ENCODE measurements at places on chromosomes 5 and 9.

DNA sequence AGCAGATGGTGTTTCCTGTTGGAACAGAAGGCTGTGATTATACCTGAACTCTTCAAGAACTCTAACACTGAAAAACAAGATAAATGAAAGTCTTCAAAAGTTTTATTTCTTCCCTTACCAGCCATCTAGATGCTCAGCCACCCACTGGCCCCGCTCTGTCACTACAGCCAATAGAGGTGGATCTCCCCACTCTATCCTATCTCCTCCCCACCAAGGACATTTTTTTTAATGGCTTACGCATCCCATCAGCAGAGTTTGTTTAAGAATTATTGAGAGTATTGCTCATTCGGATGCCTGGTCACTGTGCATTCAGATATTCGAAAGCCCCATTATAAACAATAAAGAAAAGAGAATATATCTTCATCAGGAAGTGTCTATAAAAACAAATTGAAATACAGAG, 159.4 kb downstream of the RASEF start:
- no peak for DNase-seq

- DNase-seq: no peak
Observed at GRCh38 chr5:137696481-137696880, 39.4 kb downstream of the KLHL3 start.

GRCh38 chr9:15178631-15179030, 128.4 kb downstream of the TTC39B start:
- DNase-seq: no peak

GRCh38 chr5:83492331-83492730, 20.8 kb downstream of the VCAN start:
- no peak for DNase-seq

GRCh38 chr5:157530226-157530972, 45.2 kb downstream of the ADAM19 start:
- no peak for DNase-seq

- no peak for DNase-seq
Observed at GRCh38 chr5:95884017-95884325, 61.4 kb upstream of the GLRX start.

DNA sequence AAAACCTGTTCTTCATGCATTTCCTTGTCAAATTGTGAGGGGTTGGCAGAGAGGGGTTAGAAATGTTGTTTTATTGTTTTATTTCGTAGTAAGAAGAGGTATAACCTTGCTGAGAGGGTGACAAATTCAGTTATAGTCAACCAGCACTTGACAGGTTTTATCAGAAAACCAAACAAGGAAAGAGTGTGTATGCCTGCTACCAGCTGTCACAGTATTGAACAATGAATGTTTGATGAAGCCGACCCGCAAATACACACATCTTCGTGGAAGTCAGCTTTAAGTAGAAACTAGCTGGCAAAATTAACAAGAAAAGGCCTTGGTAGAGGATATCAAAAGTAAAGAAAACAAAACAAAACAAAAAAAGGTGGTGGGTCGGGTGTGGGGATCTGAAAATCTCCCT, 214.6 kb upstream of the TLE4 start:
- no peak for DNase-seq

DNA sequence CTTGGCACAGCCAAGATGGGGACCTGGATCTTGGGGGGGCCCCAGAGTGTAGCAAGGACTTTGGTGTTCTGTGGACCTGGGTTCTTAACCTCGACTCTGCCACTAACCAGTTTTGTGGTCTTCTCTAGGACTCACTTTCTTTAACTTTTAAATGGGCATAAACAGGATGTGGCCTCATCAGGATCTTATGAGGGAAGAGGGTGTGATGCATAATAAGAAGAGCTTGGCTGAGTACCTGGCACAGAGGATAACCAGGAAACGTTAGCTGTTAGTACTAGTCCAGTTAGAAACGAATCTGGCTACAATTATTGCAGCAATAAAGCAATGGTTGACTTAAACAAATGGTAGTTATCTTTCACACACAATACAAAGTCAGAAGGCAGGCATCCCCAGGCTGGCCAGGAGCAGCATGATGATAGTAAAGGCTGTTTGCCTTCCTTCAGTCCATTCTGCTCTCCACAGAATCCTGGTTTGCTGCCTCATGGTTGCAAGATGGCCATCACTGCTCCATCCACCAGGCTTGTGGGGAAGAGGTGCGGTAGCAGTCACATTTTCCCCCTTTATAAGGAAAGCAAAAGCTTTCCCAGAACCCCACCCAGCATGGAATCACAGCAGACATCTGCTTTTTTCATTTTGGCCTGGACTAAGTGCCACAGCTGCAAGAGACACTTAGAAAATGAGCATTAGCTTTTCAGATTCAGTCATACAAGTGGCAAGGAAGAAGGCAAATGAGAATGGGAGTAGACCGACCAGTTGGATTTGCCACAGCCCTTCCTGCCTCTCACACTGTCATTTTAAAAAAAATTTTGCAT, 225.0 kb downstream of the AOPEP start:
- no peak for DNase-seq

GRCh38 chr5:61182449-61182848, 20.2 kb upstream of the SMIM15 start:
- DNase-seq: no peak

GRCh38 chr5:143870871-143871632, 59.1 kb downstream of the HMHB1 start:
- no peak for DNase-seq

- DNase-seq: no peak
Observed at GRCh38 chr9:22654833-22655232, 208.2 kb downstream of the DMRTA1 start.

- DNase-seq: no peak
Observed at GRCh38 chr9:69090946-69091345, 55.4 kb downstream of the FXN start.

- no peak for DNase-seq
Observed at GRCh38 chr5:170513856-170514525, 10.2 kb downstream of the KCNIP1 start.

DNA sequence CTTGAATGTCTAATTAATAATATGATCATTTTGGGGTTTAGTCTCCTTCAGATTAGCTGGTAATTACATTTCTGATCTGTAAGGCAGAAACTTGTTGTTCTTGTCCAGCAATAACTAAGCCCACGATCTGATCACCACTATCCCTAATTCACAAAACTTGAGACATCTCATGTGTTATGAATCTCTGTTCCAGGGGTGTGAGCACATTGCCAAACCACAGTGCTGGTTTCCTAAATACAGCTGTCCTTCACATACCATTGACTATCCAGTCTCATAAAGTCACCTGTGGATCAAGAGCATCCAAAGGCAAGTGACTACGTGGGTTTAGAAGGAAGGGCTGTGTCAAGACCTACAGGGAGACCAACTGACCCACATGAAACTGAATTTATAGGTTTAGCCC, 134.1 kb upstream of the PRLR start:
- no peak for DNase-seq

DNA sequence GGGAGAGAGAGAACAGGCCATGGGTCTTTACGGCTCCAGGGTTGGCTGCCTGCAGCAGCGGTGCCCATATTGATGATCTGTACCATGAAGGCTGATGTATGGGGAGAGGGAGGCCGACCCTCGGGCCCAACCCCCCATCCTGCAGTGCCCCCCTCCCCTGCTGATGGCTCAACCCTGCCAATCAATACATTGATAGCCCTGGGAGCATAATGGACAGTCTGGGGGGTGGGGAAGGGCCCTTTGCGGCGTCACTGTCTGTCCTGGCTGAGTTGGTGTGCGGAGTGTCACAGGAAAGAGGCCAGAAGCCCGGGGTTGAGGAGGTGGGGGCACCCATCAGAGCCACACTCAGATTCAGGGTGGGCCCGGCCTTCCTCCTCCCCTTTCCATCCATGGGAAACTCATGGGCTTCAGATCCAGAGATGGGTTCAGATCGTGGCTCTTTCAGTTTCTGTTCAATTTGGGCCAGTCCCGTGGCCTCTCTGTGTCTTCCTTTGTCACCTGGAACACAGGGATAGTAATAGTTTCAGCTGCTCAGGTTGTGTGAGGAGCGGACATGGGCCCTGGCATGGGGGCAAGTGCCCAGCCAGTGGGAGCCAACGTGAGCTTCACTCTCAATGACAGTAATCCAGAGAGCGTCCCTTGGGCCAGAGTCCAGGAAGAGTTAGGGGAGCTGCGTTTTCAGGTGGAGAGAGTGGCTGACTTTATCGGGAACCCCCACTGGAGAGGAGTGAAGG, 9.5 kb downstream of the FGF18 start:
- no peak for DNase-seq

DNA sequence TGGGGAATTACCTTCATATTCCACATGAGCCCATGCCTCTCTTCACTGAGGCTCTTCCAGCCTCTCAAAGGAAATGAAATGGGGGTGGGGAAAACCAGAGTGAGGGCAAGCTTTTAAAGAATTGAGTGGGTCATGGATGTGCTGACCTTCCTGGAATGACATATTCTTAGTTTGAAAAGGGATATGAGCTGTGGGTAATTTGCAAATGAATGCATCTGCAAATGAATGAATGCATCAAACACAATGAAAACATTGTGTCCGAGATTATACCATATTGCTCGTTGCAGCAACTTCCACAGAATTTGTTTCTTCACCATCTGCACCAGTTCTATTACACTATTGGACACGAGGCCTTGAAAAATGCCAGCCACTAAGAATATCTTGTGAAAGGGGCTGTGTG, 198.6 kb upstream of the CDH6 start:
- no peak for DNase-seq

GRCh38 chr5:123515904-123516303, 3.9 kb downstream of the CSNK1G3 start:
- no peak for DNase-seq

GRCh38 chr9:114087721-114088120, 9.6 kb upstream of the AMBP start:
- no peak for DNase-seq

DNA sequence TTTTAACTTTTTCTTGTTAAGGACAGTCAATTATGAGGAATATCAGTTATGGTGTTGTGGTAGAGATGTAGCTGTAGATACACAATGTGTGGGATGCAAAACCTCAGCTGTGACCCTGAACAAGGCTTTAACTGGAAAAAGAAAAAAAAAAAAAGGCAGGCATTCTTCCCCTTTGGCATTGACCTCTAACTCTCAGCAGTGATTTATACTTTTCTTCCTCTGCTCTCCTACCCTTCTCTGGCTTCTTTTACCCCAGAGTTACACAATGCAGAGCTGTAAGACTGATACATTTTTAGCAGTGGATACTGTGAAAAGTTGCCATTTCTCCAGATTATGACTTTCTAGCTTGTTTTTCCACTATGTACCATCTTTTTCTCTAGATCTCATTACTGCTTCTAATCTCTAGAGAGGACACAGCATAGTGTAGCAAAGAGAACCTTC, 2.0 kb downstream of the CTNNAL1 start:
- DNase-seq: no peak

DNA sequence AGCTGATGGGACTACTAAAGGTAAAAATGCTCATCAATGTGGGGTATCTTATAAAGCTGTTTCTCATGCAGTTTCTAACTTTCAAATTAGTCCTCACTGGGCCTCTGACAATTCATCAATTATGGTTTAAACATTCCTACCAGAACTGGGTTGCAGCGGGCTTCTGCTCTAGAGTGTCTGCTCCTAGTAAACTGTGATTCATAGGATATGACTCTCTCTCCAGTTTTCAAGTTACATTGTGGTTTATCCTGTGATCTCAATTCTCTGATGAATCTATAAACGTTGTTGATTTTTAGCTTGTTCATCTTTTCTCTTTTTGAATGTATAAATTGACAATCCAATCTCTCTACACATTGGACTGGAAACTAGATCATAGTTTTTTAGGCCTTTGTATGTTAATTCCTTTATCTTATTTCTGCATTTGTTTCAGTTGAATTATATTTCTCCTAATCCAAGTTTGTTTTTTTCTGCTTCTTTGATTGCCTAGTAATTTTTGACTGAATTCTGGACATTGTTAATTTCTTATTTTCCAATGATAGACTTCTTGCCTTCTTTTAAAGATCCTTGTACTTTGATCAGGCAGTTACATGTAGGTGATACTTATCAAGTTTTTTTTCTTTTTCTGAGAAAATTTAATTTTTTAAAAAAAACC, 822.6 kb downstream of the TLE1 start:
- no peak for DNase-seq

DNA sequence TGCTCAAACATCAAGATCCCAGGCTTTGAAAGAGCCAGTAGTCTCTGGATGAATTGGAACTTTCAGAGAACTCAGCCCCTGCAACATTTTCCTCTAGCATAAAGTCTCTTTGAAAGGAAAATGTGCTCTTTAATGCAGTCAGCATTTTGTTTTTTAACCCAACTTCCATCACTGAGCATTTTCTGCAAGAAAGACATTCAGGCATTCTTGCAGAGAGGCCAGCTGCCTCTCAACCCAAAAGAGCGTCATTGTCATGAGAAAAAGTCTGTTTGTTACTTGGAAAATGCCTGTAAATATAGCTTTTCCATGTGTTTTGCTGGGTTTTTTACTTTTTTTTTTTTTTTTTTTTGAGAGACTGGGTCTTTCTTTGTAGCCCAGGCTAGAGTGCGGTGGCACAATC, 225.0 kb downstream of the ADAMTSL1 start:
- DNase-seq: no peak

GRCh38 chr5:88770276-88771257, 112.4 kb downstream of the MEF2C start:
- no peak for DNase-seq

DNA sequence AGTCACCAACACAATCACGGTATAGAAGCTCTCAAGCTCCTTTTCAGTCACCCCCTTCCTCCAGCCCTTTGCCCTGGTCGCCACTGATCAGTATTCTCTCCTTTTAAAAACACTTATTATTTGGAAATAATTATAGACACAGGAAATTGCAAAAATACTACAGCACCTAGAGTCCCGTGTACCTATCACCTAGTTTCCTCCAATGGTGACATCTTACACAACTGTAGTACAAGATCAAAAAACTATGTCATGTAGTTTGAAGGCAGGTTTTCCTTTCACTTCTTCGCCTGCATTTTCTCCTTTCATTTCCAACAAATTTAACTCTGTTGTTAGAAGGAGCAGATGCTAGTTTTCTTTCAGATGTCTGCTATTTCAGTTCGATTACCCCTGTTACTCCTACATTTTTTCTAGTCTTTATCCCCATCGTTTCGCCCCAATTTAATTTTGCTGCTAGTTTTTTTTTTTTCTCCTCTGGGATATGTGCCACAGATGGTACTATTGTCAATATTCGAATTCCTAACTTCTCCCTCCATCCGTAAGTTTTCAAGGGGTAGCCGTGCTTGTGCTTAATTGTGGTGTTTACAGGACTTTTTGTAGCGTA, 612 bp upstream of the ATG10 start:
- no peak for DNase-seq

DNA sequence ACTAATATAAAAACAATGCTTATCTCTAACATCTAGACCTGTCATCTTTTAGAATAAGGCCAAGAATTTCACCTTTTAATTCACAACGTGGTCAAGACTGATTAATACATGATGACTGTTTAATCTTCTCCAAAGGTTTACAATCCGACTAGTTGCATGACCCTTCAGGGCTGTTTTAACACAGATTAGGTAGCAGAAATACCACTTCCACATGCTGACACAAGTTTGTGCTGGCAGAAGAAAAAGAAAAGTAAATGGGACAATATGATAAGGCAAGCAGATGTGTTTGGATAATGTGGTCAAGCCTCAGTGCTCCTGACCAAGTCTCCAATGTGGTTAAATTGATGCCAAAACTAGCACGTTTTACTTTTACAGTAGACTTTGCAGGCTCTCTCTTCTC, 31.1 kb downstream of the SEMA6A start:
- DNase-seq: no peak

Measured in stimulated activated CD8-positive, alpha-beta memory T cell treated with anti-CD3 and anti-CD28 coated beads, Interleukin-2, amount 100 ng/mL, for 1 hour (primary cell).